NCI-H2227 treated with DMSO at 0.1 percent for 48 hours (cell line): ENCODE measurements at places on chromosomes 7 and 10.

- DNase-seq: no peak
Observed at GRCh38 chr10:130915065-130915464, 396.5 kb downstream of the TCERG1L start.

GRCh38 chr10:69464801-69465401 lies 13.6 kb downstream of the TSPAN15 start:
- DNase-seq: no peak

GRCh38 chr10:75033399-75034130 lies 77.9 kb upstream of the SAMD8 start:
- DNase-seq: no peak

GRCh38 chr10:123485341-123485960 lies 180.7 kb upstream of the GPR26 start:
- DNase-seq: no peak

DNA sequence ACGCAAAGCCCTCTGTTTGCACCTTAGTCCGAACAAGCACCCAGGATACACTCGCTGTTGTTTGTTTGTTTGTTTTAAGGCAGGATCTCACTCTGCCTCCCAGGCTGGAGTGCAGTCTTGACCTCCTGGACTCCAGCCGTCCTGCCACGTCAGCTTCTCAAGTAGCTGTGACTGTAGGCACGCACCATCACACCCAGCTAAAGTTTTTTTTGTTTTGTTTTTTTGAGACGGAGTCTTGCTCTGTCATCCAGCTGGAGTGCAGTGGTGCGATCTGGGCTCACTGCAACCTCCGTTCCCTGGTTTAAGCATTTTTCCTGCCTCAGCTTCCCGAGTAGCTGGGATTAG lies 76.8 kb downstream of the CTBP2 start:
- DNase-seq: no peak
